Activated naive CD4-positive, alpha-beta T cell treated with Interleukin-2 at 50 U/mL for 16 hours (primary cell): ENCODE measurements at places on chromosomes 5 and 9.

- DNase-seq: no peak
Measured at GRCh38 chr5:52784737-52785136, 3.0 kb upstream of the ITGA1 start.

- no peak for DNase-seq
Measured at GRCh38 chr9:69516353-69517322, 155.5 kb downstream of the APBA1 start.

GRCh38 chr9:121651295-121652020, at the start of gene DAB2IP:
TSS of gene DAB2IP (plus strand) at chr9:121651634. CDS start at chr9:121651776, 142 bp downstream.
- no peak for DNase-seq

DNA sequence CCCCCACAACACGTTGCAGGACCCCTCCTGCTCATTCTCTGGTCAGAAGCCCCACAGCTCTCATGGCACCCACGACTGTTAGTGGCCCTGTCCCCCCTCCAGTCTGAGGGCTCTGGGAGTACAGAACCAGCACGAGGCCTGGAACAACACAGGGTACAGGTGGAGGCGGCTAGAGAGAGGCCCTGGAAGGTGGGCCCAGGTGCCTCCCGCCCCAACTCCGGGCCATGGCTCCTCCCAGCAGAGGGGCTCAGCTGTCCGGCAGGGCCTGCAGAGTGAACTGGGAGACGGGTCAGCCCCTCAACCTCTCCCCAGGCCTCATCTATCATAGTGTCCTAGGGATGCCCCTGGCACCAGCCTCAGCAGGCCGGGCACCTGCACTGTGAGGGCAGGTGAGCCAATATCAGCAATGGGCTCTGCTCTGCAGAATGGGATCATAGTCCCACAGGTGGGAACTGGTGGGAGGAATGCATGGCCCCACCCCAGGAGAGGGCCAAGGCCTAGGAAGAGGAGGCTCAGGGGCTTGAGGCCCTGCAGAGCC, 58.6 kb downstream of the BARX1 start:
- no peak for DNase-seq

DNA sequence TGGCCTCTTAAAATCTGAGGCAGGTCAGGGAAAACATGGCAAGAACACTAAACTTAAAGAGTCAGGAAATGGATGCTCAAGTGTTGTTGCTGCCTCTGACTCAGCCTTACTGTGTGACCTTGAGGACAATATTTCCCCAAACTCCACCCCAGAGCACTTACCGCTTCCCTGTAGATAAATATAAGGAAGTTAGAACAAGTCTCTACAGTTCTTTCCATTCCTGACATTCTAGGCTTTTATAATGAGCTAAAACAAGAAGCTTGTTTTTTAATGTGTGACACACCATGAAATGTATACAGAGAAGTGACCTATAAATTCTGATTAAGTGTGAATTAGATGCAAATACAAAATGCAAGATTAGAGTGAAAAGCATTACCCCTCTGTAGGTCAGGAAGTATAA, 129.3 kb downstream of the GRIA1 start:
- no peak for DNase-seq
